ENCODE measurements at places on chromosomes 1 and 21.

GRCh38 chr1:219434285-219434922 lies 178.5 kb downstream of the ZC3H11B start:
- DNase-seq, result no peak

GRCh38 chr1:41919764-41920397 lies 1.2 kb upstream of the HIVEP3 start:
- DNase-seq, result no peak

- DNase-seq, result no peak
Observed at GRCh38 chr1:5831600-5832335, 160.5 kb downstream of the NPHP4 start.

- DNase-seq, result peak; percentile 34
Observed at GRCh38 chr1:183318433-183318832, 99.7 kb downstream of the NMNAT2 start.

- no peak for DNase-seq
Observed at GRCh38 chr21:25292396-25292795, 314.9 kb downstream of the MRPL39 start.

GRCh38 chr1:40890771-40891170 lies 28.6 kb upstream of the CITED4 start:
- DNase-seq, result no peak

DNA sequence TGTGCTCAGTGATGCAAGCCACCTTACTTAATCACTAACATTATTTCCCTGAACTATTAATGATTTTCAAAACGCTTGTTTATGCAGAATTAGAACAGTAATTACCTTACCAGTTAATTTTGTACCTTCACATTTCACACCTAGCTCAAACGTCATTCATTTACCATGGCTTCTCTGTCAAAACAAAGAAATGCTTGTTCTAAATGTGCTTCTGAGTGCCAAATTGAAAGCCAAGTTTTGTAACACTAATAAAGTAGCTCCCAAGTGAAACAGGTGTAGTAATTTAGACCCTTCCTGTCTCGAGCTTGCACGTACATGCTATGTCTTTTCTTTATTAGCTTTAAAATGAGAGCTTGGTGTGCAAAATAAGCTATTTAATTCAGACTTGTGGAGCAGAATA lies 533.7 kb upstream of the PKN2 start:
- peak; percentile 21 for DNase-seq

DNA sequence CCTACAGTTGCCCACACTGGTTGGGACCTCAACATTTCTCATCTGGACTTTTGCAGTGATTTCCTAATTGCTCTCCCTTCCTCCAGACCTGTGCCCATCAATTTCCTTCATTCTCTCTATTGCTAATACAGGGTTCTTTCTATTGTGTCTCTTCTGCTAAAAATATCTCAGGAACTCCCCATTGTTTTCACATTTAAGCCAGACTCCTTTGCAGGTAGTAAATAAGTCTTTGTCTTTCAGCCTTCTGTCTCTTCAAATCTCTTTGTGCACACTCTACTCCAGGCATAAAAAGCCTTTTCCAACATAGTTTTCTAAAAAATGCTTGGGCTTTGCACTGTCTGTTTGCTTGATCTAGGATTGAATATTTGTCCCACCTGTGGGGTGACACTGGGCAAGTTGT lies 340.6 kb downstream of the PAPPA2 start:
- DNase-seq, result no peak

DNA sequence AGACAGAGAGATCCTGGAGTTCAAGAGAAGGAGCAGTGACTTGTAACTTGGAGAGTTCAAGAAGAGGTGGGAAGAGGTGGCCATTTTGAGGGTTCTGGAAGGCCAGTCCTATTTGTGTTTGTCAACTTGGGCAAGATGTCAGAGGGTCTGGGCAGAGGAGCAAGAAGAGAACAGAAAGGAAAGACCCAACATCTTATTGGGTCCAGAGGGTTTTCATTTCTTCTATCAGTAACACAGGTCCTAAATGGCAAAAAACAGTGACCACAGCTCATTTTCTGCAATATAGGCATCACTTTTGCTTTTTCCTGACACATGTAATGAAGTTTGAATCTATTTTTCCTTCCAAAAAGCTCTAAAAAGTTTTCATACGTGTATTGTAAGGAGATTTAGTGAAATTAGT lies 38.3 kb upstream of the MAP10 start:
- DNase-seq, result no peak

GRCh38 chr1:86441581-86441980 lies 17.6 kb downstream of the CLCA2 start:
- DNase-seq, result no peak

DNA sequence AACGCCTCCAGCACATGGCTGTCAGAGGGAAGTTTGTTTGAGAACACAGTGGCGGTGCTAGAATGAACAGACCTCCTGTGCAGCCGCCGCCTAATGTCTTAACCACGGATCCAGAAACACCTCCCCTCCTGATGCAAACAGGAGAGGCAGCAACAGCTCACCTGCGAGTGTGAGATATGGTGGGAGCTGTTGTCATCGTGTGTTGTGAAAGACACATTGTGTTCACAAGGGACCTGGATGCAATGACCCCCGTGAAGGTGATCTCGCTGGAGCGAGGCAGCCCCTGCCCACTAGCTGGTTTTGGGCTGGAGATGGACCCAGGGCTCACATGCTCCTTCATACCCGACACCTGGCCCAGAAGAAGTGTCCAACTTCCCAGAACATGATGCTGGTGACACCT lies 315.3 kb upstream of the C1orf174 start:
- DNase-seq, result no peak

Data from retinal pigment epithelial cell (primary cell).